ENCODE measurements at places on chromosomes 2 and 18. TPM values are rescaled to one million over a fixed set of nuclear protein-coding genes. Genes with fewer than 3 reads are reported as not detected.

The KIAA2012 gene
- total RNA-seq: not detected

GRCh38 chr2:32792416-32792815 is 154.3 kb upstream of the LTBP1 start:
- peak; percentile 94 for DNase-seq

The CNTNAP5 gene
- total RNA-seq: not detected

The GAD1 gene
- not detected for total RNA-seq

- no peak for DNase-seq
These were observed 76.5 kb upstream of the EPB41L3 start for GRCh38 chr18:5620289-5620688.

DNA sequence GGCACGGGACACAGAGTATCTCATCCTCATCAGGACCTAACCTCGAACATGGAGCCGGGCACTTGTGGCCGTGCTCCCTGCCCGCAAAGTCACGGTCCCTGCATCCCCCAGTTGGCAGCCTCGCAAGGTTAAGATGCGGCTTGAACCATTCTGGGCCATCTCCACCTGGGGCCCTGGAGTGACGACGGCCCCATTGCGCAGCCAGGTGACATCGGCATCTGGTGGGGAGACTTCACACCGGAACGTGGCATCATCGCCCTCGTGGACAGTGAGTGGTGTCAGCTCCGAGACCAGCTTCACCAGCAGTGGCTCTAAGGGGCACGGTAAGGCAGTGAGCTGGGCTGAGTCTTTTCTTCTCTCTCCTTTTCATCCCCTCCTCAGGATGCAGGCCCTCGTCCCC is 12.6 kb downstream of the TMEM198 start:
- no peak for DNase-seq

The POTEF gene
- total RNA-seq: 0.34 TPM

DNA sequence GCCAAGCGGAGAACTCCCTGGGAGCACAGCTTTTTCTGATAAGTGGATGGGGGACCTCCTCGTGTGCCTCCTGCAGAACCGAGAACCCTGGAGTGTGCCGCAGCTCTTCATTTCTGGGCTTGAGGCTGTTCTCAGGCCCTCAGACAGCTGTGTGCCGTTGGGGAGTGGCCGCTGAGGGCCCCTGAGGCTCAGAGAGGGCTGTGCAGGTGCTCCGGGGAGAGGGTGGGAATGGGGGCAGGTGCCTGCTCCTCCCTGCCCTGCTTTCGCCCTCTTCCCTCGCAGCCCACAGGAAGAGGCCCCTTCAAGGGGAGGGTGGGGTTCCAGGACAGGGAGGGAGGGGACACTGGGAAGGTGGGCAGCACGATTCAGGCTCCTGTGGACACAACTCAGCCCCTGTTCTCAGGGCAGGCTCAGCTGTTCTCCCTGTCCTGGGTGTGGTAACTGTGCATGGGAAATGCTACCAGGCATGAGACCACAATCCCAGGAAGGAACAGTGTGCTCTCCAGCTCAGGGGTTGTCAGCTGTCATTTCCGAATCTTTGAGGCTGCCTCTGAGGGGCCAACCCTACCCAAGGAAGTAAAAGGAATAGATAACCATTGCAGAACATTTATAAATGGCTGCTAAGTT is 11.3 kb downstream of the LCT start:
- DNase-seq: peak; percentile 28

DNA sequence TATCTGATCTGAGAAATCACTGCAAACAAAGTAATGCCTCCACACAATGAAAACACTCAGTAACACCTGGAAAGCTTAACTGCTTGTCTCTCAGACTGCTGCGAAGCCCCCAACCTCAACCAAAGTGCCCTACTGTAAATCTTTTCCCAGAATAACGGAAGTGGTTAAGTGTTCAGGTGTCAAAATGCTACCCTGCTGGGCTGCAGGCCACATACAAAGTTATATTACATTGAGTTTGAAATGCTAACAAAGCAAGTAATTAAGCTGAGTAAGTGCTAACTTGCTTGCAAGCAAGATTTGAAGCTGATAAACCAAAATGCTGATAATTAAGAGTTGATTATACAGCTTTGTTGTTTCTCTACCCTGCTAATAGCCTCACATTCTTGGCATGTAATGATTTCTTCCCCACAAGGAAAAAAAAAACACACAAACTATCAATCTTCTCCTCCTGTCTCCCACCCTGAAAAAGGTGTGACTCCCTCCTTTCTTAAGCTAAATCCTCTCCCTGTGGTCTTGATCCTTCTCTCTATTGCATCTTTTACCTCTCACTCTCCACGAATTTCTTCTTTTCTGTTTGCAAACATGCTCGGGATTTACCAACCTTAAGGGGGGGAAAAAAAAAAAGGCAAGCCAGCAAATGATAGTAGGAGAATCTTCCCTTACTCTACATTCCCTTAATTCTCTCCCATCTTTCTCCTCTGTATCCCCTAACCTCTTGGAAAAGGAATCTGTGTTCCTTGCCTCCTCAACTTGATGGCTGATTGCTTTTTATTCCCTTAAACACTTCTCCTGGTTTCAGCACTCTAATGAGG is 266.8 kb upstream of the SIX3 start:
- no peak for DNase-seq

GRCh38 chr2:198795419-198795818 is 662.3 kb downstream of the SATB2 start:
- no peak for DNase-seq

DNA sequence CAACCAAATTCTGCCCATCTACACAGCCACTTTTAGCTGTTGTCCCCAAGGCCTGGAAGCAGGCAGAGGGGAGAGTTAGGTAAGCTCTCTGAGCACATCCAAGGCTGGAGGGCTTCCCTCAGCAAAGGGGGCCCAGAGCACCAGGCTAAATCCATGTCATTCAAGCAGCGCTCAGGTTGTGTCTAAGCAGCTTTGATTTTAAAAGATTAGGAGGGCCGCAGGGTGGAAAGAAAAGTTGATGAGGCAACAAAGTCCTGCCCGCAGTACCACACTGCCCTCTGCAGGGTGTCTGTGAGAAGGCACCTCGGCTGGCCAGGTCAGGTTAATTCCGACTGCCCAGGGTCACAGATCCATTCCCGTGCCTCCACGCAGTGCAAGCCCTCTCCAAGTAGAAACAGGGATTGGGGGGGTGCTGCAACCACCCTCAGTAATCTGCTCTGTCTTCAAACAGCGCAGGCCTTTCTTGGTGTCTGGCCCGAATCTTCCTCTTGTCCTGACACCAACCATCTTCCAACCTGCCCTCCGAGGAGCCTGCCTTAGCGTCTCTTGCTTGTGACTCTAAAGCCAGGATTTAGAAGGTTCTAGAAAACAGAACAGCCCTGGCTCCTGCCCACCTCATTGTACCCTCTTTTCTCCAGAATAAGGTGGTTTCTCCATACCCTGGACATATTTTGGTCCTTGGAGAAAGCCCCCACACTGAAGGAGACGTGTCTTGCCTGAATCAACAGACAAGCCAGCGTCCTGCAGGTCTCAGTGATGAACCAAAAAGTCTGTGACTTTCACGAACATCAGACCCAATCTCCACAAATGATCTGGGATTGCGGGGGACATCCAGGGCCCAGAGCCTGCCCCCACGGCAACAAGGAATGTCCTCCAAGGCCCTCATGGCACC is 289.2 kb downstream of the TNS1 start:
- peak; percentile 77 for DNase-seq

The RNF125 gene
- total RNA-seq: 4.3 TPM

DNA sequence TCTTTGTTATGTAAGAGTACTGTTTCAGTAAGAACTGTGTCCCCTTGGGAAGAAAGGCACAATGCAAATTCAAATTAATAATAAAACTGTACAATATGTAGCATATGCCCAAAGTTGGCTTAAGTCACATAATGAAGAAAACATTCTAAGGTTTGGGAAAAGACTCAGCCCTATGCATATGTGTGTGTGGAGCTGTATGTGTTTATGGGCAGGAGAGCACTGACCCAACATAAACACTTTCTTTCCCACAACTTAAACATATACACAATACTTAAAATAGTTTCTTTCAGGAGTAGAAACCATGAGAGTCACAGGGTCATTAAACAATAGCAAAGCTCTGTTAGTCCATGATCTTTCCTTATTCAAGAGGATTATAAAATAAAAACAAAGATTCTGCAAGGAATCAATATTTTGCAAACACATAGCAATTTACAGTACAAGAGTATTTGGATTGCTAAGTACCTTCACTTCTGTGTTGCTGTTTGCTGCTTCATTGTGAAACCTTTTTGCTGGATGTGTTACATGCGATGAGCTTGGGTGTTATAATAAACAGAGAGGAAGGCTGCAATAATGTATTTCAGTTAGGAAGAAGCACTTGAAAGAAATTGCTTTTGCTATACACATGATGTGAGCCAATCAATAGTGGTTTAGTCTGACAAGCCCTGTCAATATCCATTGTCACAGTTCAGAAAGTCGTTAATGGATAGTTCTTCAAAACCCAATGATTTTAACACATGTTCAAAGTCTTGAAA is 347.3 kb downstream of the ARHGAP15 start:
- no peak for DNase-seq

DNA sequence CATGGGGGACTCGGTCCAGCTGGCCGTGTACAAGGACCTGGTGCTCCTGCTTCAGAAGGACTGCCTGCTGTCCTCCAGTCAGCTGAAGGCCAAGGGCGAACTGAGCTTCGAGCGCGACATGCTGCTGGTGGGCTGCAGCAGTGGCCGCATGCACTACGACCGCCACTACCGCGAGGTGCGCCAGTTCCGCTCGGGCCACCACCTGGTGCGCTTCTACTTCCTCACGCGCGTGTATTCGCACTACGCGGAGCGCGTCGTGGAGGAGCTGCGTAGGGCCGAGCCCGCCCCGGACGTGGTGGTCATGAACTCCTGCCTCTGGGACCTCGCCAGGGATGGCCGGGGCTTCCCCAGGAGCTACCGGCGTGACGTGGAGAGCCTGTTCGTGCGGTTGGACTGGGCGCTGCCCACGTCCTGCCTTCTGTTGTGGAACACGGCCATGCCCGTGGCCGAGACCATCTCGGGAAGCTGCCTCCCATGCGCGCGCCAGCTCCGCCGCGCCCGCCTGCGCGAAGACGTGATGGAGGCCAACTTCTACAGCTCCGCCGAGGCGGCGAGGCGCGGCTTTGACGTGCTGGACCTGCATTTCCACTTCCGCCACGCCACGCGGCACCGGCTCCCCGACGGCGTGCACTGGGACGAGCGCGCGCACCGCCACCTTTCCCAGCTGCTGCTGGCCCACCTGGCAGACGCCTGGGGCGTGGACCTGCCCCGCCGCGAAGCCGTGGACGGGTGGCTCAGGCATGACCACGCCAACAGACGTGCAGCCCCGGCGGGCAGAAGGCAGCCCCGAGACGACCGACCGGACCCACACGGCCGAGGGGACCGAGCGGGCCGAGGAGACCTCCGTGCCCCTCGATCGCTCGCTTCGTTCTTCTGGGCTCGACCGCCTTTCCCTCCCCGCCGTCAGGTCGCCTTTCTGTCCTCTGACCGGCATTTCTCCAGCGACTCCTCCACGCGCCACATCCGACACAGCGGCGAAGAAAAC is 293.9 kb upstream of the ERBB4 start:
- DNase-seq: no peak

The CHRNG gene
- not detected for total RNA-seq

The ANKAR gene
- total RNA-seq: 6.8 TPM

- DNase-seq: no peak
These were observed 101.8 kb upstream of the AGAP1 start for GRCh38 chr2:235391921-235392615.

DNA sequence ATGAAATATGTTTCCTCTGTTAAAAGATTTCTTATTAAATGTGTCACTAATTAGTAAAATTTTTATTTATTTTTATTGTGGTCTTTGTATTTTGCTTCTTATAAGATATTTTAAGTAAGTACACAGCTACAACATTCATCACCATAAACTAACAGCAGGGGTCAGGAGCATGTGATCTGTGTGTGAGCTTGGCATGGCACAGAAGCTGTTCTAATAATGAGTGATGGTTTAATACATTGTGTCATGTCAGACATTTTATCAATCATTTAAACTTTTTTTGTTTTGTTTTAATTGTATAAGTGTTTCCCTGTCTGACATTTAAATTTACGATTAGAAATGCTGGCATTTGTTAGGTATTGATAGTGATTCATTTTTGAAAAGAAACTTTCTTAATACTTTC is 585.4 kb downstream of the DSC3 start:
- no peak for DNase-seq

The OSBPL1A gene
- 13.8 TPM for total RNA-seq

The KCNE4 gene
- 1.2 TPM for total RNA-seq

GRCh38 chr2:185132501-185133041 is 534.2 kb downstream of the ZNF804A start:
- no peak for DNase-seq

The DSC1 gene
- not detected for total RNA-seq

DNA sequence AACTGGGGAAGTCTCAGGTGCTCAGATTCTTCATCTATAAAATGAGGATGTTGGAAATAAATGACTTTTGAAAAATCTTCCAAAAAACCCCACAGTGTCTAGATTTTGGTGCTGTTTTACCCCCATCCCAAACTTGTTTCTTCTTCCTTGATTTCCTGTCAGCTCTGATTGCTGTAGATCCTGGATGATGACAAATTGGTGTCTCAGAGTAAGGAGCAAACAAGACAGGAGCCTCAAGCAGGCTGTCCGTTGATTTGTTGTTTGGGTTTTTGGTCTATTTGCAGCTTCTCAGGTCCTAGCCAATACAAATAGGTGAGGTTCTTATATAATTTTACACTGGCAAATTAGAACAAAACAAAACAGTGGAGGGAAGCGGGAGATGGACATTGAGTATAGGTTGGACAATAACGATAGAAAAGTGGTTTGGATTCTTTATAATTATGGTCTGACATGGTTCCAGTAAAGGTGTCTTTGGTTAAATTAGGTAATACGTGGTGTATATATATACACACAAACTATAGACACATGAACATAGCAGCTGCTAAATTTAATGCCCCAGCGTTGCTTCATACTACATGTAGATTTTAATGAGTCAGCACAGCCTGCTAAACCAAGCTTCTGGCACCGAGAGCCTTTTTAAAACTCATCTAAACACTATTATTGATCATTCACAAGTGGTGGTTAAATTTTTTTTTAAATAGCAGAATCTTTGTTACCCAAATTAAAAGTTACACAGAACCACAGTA is 142.5 kb downstream of the FMNL2 start:
- DNase-seq: no peak

The TUBA4B gene
- total RNA-seq: not detected

The CTAGE1 gene
- total RNA-seq: not detected

The CPLX4 gene
- not detected for total RNA-seq

DNA sequence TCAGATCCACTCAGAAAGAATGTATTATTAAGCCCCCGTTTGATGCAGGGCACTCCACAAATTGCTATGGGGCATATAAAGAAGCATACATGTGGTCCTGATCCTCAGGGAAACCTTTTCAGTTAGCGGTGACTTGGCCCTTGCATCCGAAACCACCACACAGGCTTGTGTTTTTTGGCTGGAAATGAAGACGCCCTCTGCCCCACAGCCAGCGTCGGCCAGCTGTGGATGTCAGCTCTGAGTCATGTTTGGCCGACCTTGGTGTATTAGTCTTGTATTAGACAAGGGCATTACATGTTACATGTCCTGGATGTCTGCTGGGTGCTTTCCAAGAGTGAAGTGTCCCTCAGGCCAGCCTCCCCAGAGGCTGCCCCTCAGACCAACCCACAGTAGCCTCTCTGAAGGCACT is 107.6 kb upstream of the MAP3K20 start:
- peak; percentile 94 for DNase-seq

GRCh38 chr2:18889565-18890332 is 300.4 kb upstream of the NT5C1B start:
- DNase-seq: no peak

The MERTK gene
- total RNA-seq: 25.0 TPM

- peak; percentile 11 for DNase-seq
These were observed 65.6 kb downstream of the NOL4 start for GRCh38 chr18:34158881-34159690.

GRCh38 chr2:133953524-133953923 is 300.3 kb upstream of the MGAT5 start:
- no peak for DNase-seq

The CD8B2 gene
- not detected for total RNA-seq

The RABL2A gene
- total RNA-seq: 6.3 TPM

The CPS1 gene
- total RNA-seq: 0.85 TPM

The CENPA gene
- total RNA-seq: 5.1 TPM

Measured in dermis blood vessel endothelial cell (primary cell).